ENCODE measurements at places on chromosomes 13 and 19. TPM values are rescaled to one million over a fixed set of nuclear protein-coding genes. Genes with fewer than 3 reads are reported as not detected.

DNA sequence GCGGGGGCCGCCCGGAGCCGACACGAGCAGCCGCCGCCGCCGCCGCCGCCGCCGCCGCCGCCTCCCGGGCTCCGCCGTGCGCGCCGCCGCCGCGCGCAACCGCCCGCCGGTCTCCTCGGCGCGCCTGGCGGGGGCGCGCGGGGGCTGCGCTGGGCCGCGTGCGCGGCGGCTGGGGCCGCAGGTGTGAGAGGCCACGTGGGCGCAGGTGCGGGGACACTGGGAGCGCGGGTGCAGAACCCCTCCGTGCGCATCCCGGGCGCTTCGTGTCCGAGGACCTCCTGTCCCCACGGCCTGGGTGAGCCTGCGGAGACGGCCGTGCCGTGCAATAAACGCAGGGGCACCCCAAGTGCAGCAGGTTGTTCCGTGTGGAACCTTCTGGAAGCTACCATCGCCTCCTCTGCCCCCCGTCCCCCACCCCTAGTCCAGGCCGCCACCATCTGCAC, at the start of gene LINGO3:
Gene LINGO3 (minus strand): TSS at position 41 of the 443 bp plus-strand sequence. CDS start 16,378 bp downstream, outside the sequence.
- H3K27me3 ChIP-seq = peaks cover 29% of the 10 kb centered on the region
- H3K36me3 ChIP-seq = no peaks in the 10 kb centered on the region
- peaks cover 10% of the 10 kb centered on the region for H3K4me1 ChIP-seq
- H3K27ac ChIP-seq = no peak within 1 kb of the TSS
- no peak for DNase-seq
- H3K4me3 ChIP-seq = no peak within 1 kb of the TSS

- H3K4me1 ChIP-seq = no peaks in the 10 kb centered on the region
- H3K4me3 ChIP-seq = no peak overlapping the region
- H3K27me3 ChIP-seq = no peaks in the 10 kb centered on the region
Observed at GRCh38 chr13:91240341-91240740, 107.1 kb upstream of the MIR17HG start.

DNA sequence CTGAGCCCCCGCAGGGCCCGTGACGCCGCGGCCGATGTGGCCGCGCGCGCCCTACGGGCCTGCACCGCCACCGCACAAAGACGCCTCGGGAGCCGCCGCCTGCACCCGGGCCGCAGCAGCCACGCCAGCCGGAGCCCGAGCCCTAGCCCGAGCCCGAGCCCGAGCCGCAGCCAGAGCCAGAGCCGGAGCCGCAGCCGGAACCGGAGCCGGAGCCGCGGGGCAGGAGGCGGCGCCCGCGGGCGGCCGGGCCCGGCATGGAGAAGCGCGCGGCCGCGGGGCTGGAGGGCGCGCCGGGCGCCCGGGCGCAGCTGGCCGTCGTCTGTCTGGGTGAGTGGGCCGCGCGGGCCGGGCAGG, 379 bp downstream of the LRP3 start:
- H3K27ac ChIP-seq = no peak overlapping the region
- H3K27me3 ChIP-seq = no peaks in the 10 kb centered on the region
- peak overlapping the region; percentile 38 for H3K4me3 ChIP-seq
- no peaks in the 10 kb centered on the region for H3K4me1 ChIP-seq
- DNase-seq = no peak
- no peaks in the 10 kb centered on the region for H3K36me3 ChIP-seq

GRCh38 chr19:46063201-46063600, 22.4 kb upstream of the IGFL4 start:
- no peak overlapping the region for H3K27ac ChIP-seq
- no peak for DNase-seq
- no peaks in the 10 kb centered on the region for H3K36me3 ChIP-seq

DNA sequence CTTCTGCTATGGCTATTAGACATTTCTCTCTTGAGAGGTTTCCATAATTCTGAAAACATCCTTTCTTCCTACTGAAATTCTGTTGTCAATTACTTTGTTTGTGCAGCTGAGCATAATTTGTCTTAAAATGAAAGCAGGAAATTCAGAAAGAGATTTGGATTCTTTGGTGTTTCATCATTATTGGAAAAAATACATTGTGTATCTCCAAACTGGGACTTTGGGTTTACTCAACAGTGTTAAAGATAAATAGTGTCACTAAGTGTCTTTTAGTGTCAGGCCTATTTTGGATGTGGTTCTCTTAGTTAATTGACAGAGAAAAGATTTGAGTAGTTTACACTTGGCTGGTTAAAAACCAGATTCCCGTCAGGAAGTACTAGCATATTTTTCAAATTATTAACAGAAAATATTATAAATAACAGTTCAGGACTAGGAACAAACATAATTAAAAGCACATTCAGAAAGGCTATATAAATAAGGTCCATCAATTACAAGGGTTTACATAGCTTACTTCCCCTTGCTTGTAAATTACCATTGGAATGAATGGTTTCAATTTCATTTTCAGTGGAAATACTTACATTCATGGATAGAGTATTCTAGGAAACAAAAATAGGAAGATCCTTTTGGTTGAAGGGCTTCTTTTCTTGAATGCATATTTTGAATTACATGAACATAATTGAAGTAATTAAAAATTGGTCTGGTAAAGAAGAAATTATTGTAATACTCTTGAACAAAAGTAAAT, 483.1 kb downstream of the GPC6 start:
- no peak overlapping the region for H3K27ac ChIP-seq
- no peaks in the 10 kb centered on the region for H3K4me1 ChIP-seq
- DNase-seq = no peak
- no peak overlapping the region for H3K4me3 ChIP-seq

GRCh38 chr19:41932259-41932719, 4.0 kb upstream of the ERFL start:
- H3K4me3 ChIP-seq = no peak overlapping the region
- H3K27me3 ChIP-seq = peaks cover 32% of the 10 kb centered on the region
- DNase-seq = no peak
- H3K36me3 ChIP-seq = no peaks in the 10 kb centered on the region

GRCh38 chr19:41447732-41448332, 4.9 kb downstream of the ERICH4 start:
- no peak for DNase-seq
- no peaks in the 10 kb centered on the region for H3K27me3 ChIP-seq
- H3K4me1 ChIP-seq = no peaks in the 10 kb centered on the region

- no peak for DNase-seq
- no peak overlapping the region for H3K27ac ChIP-seq
- H3K36me3 ChIP-seq = no peaks in the 10 kb centered on the region
- H3K4me3 ChIP-seq = no peak overlapping the region
- no peaks in the 10 kb centered on the region for H3K27me3 ChIP-seq
Observed at GRCh38 chr13:112771139-112771876, 81.5 kb downstream of the ATP11A start.

- H3K27ac ChIP-seq = no peak overlapping the region
- no peaks in the 10 kb centered on the region for H3K36me3 ChIP-seq
- H3K27me3 ChIP-seq = no peaks in the 10 kb centered on the region
Observed at GRCh38 chr19:30327331-30327730, 44.9 kb upstream of the ZNF536 start.

GRCh38 chr13:51697855-51698254, 106.1 kb downstream of the DHRS12 start:
- no peak for DNase-seq
- H3K36me3 ChIP-seq = no peaks in the 10 kb centered on the region
- H3K4me1 ChIP-seq = no peaks in the 10 kb centered on the region
- H3K4me3 ChIP-seq = no peak overlapping the region
- no peaks in the 10 kb centered on the region for H3K27me3 ChIP-seq
- no peak overlapping the region for H3K27ac ChIP-seq

DNA sequence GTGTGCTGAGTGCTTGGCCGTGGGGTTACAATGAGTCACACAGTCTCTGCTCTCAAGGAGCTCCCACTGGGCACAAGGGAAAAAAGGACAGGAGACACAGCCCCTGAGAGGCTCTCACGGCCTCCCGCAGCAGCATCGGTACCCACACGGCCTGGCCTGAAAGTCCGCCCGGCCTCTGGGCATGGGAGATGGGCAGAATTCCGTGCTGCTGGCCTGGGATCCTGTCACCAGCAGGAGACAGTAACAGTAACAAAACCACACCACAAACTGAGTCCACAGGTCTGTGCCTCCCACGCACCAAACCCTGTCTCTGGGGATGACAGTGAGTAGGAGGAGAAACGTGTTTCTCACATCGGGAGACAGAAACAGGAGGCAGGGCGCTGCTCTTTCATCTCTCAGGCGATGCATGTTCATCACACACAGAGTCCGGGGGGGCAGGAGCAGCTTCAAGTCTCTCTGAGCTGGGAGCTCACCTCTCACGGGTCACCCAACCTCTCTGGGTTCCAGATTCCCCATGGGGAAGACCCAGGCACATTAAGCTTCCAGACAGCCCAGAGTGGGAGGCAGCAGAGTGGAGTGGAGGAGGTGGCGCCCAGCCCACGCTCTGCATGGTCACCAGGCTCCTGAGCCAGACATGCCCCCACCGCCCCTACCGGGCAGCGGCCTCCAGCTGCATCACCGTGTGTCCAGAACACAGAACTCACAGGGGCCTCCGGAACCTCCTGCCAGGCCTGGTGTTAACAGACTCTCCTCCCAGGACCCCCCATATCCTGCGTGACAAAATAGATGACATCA, 124.7 kb upstream of the VSTM2B start:
- no peak for DNase-seq
- H3K27me3 ChIP-seq = no peaks in the 10 kb centered on the region
- no peak overlapping the region for H3K4me3 ChIP-seq
- H3K36me3 ChIP-seq = no peaks in the 10 kb centered on the region
- H3K27ac ChIP-seq = no peak overlapping the region

DNA sequence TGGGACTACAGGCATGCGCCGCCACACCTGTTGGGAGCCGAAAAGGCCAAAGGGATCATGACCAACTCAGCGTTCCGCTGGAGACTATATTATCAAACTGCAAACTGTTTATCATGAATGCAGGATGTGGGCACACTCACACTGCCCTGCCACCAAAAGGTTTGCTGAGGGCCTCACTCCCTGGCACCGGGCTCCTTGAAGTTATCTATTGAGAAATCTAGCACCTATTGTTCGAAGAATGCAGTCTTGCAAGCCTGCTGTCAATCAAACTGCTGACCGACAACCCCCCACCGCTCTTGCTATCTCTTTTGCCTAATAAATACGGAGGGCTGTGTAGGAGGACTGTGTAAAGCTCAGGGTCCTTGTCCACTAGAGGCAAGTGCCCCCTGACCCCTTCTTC, 5.2 kb upstream of the ZNF836 start:
- no peak overlapping the region for H3K27ac ChIP-seq
- H3K4me1 ChIP-seq = no peaks in the 10 kb centered on the region
- no peaks in the 10 kb centered on the region for H3K27me3 ChIP-seq

DNA sequence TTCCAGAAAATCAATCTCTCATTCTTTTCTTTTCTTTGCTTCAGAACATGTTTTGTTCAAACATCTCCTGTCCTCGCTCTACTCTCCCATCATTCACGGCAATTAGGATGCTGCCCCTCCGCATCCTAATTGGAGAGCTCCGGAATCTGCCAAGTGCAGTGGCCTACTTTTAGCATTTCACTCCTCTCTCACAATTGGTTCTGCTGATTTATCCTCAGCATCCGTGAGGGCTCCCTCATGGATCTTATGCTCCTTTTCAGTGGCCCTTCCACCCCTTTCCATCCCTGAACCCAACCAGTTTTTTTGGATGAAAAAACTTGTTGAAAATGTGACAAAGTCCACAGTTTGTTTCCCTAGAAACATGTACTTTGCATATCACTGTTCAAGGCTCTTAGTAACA, 22.4 kb downstream of the AMER2 start:
- H3K27me3 ChIP-seq = no peaks in the 10 kb centered on the region
- H3K4me3 ChIP-seq = no peak overlapping the region
- no peaks in the 10 kb centered on the region for H3K4me1 ChIP-seq

GRCh38 chr19:4491446-4491845, 19.3 kb downstream of the HDGFL2 start:
- H3K4me3 ChIP-seq = no peak overlapping the region
- H3K36me3 ChIP-seq = no peaks in the 10 kb centered on the region
- H3K27ac ChIP-seq = no peak overlapping the region
- no peaks in the 10 kb centered on the region for H3K27me3 ChIP-seq
- H3K4me1 ChIP-seq = no peaks in the 10 kb centered on the region
- no peak for DNase-seq

DNA sequence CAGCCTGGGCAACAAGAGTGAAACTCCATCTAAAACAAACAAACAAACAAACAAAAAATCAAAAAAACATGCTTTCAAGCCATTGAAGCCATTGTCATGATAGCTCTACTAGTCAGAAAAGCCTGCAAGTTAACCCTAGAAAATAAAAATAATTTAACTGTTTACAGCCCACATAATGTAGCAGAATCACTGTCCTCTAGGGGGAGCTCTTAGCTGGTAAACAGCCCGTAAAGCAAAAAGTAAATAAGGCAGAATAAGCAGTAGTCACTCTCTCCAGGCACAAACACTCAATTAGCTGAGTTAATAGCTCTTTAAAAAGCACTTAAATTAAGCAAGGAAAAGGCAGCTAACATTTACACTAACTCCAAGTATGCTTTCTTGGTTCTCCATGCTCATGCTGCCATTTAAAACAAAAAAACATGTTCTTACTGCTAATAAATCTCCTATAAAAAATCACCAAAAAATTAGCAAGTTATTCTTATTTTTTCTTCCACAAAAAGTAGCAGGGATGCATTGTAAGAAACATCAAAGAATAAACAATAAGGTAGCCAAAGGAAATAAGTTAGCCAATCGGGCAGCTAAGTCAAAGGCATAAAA, 11.3 kb downstream of the LILRB4 start:
- H3K4me3 ChIP-seq = no peak overlapping the region
- no peaks in the 10 kb centered on the region for H3K36me3 ChIP-seq
- no peaks in the 10 kb centered on the region for H3K27me3 ChIP-seq
- H3K27ac ChIP-seq = no peak overlapping the region
- no peaks in the 10 kb centered on the region for H3K4me1 ChIP-seq

GRCh38 chr19:35559781-35560180, 3.7 kb downstream of the ATP4A start:
- H3K27me3 ChIP-seq = no peaks in the 10 kb centered on the region
- no peak overlapping the region for H3K4me3 ChIP-seq
- H3K36me3 ChIP-seq = no peaks in the 10 kb centered on the region
- H3K4me1 ChIP-seq = peaks cover 10% of the 10 kb centered on the region
- no peak for DNase-seq

- H3K4me1 ChIP-seq = no peaks in the 10 kb centered on the region
- no peak overlapping the region for H3K4me3 ChIP-seq
- no peaks in the 10 kb centered on the region for H3K27me3 ChIP-seq
- DNase-seq = no peak
Observed at GRCh38 chr13:94435604-94436226, 43.8 kb downstream of the DCT start.

- H3K36me3 ChIP-seq = no peaks in the 10 kb centered on the region
- no peak overlapping the region for H3K27ac ChIP-seq
- H3K4me3 ChIP-seq = no peak overlapping the region
- no peak for DNase-seq
- H3K27me3 ChIP-seq = no peaks in the 10 kb centered on the region
Observed at GRCh38 chr19:43749152-43749551, 5.6 kb downstream of the SMG9 start.

DNA sequence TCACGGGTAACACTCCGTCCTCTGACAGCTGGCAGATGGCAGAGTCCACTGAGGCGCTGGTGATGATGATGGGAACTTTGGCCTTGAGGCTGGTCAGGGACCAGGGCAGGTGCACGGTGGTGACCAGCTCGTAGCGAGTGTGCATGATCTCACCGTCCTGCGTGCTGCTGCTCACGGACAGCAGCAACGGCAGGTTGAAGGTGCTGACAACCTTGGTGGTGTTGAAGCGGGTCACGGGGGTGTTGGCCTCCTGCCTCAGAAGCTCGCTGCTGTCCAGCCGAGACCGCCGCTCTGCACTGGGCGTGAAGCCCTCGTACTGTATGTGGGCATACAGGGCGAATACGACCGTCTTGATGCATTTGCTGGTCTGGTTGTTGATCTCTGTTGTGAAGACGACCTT, 11.6 kb downstream of the ARRDC5 start:
- H3K27ac ChIP-seq = no peak overlapping the region
- no peak for DNase-seq
- no peaks in the 10 kb centered on the region for H3K4me1 ChIP-seq
- no peaks in the 10 kb centered on the region for H3K36me3 ChIP-seq
- no peaks in the 10 kb centered on the region for H3K27me3 ChIP-seq

Gene KLK13
- 5.0 TPM for total RNA-seq

Gene TGFBR3L
- total RNA-seq = not detected

Gene DLL3
- not detected for total RNA-seq

Gene MCEMP1
- not detected for total RNA-seq

Gene ZNF223
- total RNA-seq = 8.0 TPM

Measured in Peyer's patch (tissue), 4 donors.